Activated CD4-positive, alpha-beta T cell treated with anti-CD3 and anti-CD28 coated beads, Interleukin-2, amount 10 ng/mL, durations not matched to agents 7 days and 5 days (primary cell): ENCODE measurements at places on chromosomes 16 and 17. TPM values are rescaled to one million over a fixed set of nuclear protein-coding genes. Genes with fewer than 3 reads are reported as not detected.

- DNase-seq = no peak
Measured at GRCh38 chr17:3914312-3914670, 2.0 kb downstream of the P2RX1 start.

- DNase-seq = no peak
Measured at GRCh38 chr17:61928101-61928436, 287 bp upstream of the INTS2 start.

GRCh38 chr17:74304184-74304583 is 21.8 kb upstream of the KIF19 start:
- no peak for DNase-seq

- DNase-seq = no peak
Measured at GRCh38 chr17:46785696-46786095, 32.8 kb downstream of the WNT3 start.

GRCh38 chr17:27669136-27669535 is 38.1 kb downstream of the LGALS9 start:
- no peak for DNase-seq

The SNF8 gene
- total RNA-seq = 101 TPM
